ENCODE measurements at places on chromosomes 5 and 9.

GRCh38 chr5:50415912-50416311 lies 25.2 kb downstream of the EMB start:
- peak; percentile 50 for DNase-seq

DNA sequence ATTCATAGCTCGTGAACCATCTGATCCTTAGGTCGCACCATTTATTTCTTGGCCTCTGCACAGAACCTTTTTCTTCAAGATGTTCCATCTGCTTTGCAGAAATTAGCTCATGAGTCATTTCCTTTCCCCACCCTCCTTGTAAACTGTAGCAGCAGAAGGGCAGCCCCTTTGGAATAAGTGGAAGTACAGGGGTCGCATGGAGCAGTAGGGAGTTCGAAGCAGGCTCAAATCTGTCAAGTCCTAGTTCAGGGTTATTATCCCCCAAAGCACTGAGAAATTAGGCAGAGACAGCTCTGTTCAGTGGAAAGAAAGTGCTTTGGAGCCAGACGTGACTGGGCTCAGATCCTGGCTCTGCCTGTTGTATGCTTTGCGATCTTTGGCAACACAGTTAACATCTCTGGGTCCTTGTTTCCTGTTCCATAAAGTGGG lies 84.2 kb downstream of the SGCD start:
- no peak for DNase-seq

DNA sequence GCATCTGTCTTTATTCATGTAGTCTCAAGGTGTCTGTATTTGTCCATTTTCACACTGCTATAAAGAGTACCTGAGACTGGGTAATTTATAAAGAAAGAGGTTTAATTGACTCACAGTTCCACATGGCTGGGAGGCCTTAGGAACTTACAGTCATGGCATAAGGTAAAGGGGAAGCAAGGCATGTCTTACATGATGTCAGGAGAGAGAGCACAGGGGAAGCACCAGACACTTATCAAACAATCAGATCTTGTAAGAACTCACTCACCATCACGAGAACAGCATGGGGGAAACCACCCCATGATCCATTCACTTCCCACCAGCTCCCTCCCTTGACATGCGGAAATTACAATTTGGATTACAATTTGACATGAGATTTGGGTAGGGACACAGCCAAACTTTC lies 44.2 kb downstream of the NLN start:
- DNase-seq: peak; percentile 9

GRCh38 chr5:163094492-163095180 lies 342.8 kb upstream of the CCNG1 start:
- no peak for DNase-seq

DNA sequence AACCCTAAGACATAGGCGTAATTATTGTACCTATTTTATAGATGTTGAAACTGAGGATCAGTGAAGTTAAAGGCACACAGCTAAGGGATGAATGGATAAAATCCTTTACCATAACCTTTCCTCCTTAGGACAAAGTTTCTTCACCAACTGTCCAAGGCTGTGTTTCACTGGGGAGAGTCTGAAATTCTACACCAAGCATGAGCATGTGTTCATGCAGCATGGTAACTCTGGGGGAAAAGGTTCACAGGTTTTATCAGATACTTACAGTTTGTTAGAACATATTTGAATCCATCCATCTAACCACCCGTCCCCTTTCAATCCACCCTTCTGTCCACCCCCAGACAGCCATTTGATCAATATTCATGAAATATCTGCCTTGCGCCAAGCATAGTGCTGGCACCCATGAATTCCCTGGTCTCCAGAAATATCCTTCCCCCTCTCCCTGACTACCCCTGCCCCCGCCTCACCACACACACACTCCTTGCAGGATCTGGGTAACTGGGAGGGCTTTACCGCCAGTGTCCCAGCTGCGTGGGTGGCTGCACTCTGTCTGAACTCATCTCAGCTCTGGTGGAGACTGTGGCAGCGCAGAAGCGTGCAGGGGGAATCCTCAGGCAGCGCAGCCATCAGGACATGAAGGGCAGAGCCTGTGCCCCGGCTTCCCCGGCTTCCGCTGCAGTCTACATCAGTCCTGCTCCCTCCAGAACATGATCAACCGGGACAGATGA lies 6.3 kb upstream of the KCNIP1 start:
- no peak for DNase-seq

DNA sequence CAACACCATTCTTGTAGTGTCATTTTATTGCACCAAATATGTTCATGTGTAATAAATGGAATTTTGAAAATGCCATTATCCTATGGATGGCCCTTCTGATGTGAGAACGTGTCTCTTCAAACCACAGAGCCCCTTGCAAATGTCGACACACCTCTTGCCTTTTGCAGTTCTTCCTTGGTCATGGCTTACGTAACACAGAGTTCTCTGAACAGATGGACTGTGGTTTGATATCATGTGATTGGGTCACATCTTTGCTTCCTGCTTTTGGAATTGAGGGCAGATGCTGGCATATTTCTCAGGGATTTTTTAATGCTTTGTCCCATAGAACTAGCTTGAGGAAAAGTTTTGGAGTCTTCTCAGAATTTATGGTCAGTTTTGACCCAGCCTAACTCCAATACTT lies 4.6 kb downstream of the TGFBR1 start:
- no peak for DNase-seq

GRCh38 chr9:96021551-96022444 lies 146.3 kb downstream of the ERCC6L2 start:
- DNase-seq: no peak

GRCh38 chr5:68217047-68217355 lies 1.4 kb downstream of the PIK3R1 start:
- DNase-seq: no peak

- no peak for DNase-seq
Observed at GRCh38 chr5:6056280-6056679, 322.1 kb downstream of the MED10 start.

- no peak for DNase-seq
Observed at GRCh38 chr5:61177070-61177469, 14.8 kb upstream of the SMIM15 start.

DNA sequence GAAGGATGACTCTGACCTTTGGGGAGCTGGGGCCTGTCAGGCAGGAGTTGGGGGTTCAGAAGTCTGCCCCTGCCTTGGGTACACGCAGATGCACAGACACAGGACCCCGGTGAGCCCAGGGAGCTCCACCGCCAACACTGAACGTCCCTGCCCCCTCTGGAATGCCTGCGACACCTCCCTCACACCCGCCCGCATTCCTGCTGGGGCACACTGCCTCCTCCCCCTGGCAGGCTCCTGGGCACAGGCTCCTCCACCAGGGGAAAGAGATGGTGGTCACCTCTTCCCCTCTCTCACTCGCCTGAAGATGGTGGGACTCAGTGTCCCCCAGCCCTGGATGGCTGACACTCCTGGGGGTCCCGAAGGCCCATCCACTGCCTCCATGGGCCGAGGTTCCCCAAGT lies 12.0 kb downstream of the CRB2 start:
- DNase-seq: no peak

DNA sequence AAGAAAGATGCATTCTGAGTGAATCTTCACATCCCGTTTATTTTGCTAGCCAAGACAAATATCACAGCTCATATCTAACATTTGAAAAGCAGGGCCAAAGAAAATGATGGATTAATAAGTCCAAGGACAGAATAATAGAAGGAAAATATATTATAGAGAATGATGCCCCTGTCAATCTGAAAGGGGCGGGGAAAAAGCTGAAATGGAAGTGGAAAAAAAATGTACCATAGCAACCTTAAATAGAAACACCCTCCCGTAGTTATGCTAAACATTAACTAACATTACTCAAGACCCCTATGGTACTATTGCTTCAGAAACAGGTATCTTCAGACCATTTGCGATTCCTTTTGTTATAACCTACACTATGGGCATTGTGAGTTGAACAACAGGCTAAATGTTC lies 67.7 kb upstream of the SMARCA2 start:
- no peak for DNase-seq

- peak; percentile 87 for DNase-seq
Observed at GRCh38 chr5:35785601-35786085, 71.0 kb upstream of the IL7R start.

DNA sequence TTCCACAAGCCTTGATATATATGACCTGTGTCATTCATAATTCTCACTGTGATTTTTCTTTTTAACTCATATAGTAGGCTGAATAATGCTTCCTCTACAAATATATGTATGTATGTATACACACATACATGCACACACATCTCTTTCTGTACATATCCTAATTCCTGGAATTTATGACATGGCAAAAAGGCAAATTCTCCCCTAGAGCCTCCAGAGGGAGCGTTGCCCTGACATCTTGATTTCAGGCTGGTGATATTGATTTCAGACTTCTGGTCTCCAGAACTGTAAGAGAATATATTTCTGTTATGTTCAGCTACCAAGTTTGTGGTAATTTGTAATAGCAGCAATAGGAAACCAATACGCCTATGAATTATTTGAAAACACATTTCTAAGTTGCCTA lies 166.6 kb upstream of the GAS1 start:
- DNase-seq: no peak

GRCh38 chr5:173423452-173424117 lies 95.4 kb upstream of the STC2 start:
- no peak for DNase-seq

GRCh38 chr9:71628247-71628646 lies 140.1 kb downstream of the CEMIP2 start:
- DNase-seq: peak; percentile 7

- no peak for DNase-seq
Observed at GRCh38 chr9:133786907-133787753, 49.0 kb upstream of the SARDH start.

DNA sequence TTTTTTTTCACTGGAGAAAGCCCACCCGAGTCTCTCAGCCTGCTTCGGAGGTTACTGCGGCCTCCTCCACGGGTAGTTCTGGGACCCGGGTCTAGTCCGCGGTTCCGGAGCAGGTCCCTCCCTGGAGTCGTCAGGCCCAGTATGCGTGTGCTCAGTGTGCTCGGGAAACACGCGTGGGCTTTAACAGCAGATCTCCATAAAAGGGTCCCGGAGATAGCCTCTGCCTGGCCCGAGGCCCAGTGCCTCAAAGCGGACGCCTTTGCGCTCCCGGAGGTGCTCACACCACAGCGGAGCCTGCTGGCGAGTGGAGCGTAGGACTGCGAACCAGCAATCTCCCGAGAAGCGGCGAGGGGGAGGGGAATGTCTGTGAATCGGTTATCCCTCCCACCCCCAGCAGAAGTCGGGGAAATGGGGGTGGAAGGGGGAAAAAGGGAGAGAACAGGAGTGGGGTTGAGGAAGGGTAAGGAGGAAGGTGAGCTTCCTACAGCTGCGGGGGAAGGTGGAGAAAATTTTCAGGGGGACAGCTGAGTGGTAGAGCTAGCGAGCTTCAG lies 28.7 kb downstream of the CDKN2A start:
- peak; percentile 62 for DNase-seq

- DNase-seq: peak; percentile 67
Observed at GRCh38 chr5:98774192-98775033, 950 bp downstream of the RGMB start.

DNA sequence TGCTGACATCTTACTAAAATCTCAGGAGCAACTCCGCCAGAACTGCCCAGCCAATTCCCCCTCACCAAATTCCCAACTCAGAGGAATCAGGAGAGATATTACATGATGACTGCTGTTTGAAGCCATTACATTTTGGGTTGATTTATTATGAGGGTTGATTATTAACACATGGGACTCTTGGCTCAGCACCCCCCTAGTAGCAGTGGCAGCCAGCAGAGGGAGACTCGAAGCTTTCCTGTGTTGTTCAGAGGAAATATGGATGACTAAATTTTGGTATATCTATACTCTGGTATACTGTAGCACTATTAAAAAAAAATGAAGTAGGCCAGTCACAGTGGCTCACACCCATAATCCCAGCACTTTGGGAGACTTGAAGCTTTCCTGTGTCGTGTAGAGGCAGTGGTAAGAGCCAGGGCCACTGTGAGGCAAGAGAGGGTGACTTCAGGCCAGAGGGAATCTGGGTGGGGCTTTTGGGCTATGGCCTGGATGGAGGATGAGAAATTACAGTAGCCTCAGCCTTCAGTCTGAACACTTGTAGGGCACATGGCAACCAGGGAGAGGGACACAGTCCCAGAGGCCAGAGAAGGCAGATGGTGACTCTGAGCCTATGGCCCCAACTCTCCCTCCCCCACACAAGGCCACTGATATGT lies 111.4 kb downstream of the LHX2 start:
- DNase-seq: peak; percentile 28

- DNase-seq: no peak
Observed at GRCh38 chr9:76818271-76818670, 54.0 kb downstream of the PCA3 start.

GRCh38 chr9:123343443-123344191 lies 12.4 kb upstream of the CRB2 start:
- DNase-seq: no peak

- no peak for DNase-seq
Observed at GRCh38 chr9:12933957-12934356, 159.1 kb downstream of the LURAP1L start.

DNA sequence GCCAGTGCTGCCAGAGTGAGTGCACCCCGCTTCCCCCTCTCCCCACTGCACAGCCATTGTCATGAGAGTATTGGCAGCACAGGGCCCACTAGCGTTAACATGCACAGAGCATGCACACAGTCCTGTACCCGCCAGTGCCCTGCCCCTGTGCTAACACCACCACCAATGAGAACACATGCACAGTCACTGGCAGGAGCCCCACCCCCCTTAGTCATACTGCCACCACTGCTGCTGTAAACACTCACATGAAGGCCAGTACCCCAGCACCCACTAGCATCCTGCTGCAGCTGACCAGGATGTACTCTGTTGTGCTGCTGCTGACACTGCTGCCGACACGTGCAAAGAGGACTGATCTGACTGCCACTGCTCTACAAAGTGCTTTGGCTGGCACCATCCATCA lies 19.5 kb upstream of the RANBP6 start:
- peak; percentile 32 for DNase-seq

GRCh38 chr9:129287619-129288305 lies 109.7 kb upstream of the IER5L start:
- DNase-seq: no peak

- DNase-seq: no peak
Observed at GRCh38 chr5:51618234-51618633, 235.0 kb downstream of the ISL1 start.

DNA sequence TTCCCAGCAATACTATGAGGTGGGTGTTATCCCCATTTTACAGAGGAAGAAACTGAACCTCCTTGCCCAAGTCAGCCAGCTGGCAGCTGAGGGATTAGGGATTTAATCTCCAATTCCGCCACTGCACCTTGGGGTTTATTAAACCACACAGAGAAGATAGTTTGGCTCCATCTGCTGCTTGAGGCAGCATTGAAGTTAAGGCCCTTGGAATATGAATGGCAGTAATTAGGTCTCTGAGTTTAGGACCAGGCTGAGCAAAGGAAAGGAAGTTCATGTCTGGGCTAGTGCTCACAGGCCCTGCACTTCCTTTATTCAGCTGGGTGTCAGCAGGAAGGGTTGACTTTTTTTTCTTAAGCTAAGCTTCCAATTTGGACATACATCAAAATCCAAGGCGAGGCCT lies 86.9 kb upstream of the GDNF start:
- DNase-seq: no peak

Data from activated CD4-positive, alpha-beta T cell treated with anti-CD3 and anti-CD28 coated beads, Interleukin-10, Interleukin-2, amounts not matched to agents 100 ng/mL and 50 ng/mL, durations not matched to agents 16 hours and 8 hours (primary cell).